GM18507 (cell line): ENCODE measurements at places on chromosomes 13 and 19.

DNA sequence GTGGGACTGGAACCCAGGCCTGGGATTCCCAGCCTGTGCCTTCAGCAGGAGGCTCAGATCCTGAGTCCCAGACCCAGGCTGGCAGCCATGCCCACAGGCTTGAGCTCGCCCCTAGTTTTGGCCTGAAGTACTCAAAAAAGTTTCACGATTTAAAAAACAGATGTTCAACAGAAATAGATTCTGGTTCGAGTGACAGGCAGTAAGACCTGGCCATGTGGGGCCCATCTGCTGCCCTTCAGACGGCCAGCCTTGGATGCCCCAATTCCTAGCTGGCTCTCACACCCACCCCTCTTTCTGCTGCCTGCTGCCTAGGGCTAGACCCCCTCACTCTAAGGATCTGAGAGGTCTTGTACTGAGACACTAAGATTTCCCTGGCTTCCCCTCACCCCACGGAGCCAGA lies 2.8 kb upstream of the DMPK start:
- DNase-seq = no peak

- DNase-seq = no peak
Measured at GRCh38 chr19:3121396-3121795, 14.4 kb upstream of the GNA15 start.

- DNase-seq = no peak
Measured at GRCh38 chr19:9986787-9987281, 23.5 kb downstream of the COL5A3 start.

GRCh38 chr19:41868989-41869300 lies 8.1 kb upstream of the CD79A start:
- DNase-seq = no peak

GRCh38 chr19:10921910-10922637 lies 6.4 kb downstream of the YIPF2 start:
- no peak for DNase-seq

- no peak for DNase-seq
Measured at GRCh38 chr13:24650161-24650560, 30.0 kb upstream of the ATP12A start.

DNA sequence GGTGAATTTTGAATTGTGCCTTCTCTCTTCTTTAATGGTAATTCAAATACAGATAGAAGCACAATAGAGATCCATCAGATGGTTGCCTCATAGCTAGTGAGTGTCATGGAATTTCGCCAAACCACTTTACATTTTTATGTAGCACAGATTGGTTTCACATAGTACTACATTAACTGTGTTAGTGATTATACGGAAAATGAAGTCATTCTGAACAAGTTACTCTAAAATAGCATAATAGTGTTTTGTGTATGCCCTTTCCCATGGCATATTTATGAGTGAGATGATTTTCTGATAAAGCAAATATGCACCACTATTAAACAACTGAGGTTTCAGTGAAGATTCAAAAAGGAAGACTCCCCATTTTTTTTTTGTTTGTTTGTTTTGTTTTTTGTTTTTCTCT lies 1623.5 kb downstream of the PCDH9 start:
- DNase-seq = no peak

DNA sequence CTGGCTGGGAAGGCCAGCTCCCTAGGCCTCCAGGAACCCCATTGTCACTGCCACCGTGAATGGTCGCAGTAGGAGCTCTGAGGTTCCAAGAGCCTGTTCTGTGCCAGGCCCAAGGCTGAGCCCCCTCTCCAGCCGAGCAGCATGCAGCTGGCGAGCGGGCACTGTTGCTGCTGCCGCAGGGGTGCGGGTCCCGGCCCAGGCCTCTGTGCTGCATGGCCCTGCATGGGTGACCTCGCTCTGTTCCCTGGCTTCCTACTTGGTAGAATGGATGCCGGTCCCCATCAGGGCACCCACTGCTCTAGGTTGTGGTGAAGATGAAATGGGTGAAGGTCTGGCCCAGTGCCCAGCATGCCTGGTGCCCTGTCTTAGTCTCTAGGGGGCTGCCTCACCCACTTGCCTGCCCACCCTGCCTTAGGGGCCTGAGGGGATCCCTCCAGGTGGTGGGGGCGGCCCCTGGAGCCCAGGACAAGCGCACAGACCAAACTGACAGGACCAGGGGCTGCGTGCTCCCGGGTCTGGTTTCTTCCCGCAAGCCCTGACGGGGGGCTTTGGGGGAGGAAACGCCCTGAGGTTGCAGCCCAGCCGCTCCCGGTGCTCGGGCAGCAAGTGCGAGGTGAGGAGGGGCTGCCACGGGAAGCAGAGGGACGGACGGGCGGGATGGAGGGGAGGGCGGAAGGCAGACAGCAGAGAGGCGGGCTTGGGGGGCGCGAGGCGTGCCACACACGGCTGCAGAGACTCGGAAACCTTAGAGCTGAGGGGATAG lies 8.7 kb upstream of the UQCR11 start:
- no peak for DNase-seq

DNA sequence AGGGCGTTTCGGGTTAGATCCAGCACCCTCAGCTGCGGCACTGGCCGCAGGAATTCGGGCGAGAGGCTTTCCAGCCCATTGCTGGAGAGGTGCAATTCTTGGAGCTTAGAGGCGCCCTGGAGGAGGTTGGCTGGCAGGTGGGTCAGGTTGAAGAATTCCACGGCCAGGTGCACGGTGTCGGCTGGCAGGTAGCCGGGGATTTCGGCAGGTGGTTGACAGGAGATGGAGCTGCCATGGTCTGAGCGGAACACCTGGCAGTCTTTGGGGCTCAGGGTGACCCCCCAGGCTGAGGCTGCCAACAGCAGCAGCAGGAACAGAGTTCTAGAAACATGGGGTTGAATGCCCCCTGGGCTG lies 1.3 kb downstream of the LRG1 start:
- DNase-seq = no peak

GRCh38 chr13:24995225-24995804 lies 100.6 kb upstream of the PABPC3 start:
- no peak for DNase-seq

DNA sequence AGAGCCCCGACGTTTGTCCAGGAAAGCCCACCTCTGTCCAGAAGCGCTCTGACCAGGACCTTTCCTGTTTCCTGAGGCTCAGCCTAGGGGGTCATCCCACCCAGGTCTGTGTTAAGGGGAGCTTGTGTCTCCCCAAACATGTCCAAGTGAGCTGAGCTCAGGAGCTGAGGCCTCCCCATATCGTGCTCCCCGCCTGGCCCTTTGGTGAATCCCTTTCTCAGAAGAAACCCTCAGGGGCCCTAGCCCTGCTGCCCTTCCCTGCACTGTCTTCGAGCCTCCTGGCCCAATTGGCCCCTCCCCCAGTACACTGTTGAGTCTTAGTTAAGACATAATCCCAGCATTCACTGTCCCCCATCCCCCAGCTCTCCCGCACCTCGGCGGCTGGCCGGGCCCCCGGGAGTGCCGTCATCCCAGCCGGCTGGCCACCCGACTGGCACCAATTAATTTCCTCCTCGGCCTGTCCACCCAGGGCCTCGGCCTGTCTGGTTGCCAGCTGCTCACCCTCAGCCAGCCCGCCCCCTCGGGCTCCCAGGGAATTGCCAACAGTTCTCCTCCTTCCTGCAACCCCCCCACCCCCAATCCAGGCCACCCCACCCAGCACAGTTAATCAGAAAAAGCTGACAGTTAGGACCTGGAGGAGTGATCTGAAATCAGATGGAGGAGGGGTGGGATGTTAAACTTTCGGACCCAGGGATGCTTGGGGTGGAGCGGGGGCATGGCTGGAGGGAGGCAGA lies 13.6 kb downstream of the IER2 start:
- DNase-seq = no peak

DNA sequence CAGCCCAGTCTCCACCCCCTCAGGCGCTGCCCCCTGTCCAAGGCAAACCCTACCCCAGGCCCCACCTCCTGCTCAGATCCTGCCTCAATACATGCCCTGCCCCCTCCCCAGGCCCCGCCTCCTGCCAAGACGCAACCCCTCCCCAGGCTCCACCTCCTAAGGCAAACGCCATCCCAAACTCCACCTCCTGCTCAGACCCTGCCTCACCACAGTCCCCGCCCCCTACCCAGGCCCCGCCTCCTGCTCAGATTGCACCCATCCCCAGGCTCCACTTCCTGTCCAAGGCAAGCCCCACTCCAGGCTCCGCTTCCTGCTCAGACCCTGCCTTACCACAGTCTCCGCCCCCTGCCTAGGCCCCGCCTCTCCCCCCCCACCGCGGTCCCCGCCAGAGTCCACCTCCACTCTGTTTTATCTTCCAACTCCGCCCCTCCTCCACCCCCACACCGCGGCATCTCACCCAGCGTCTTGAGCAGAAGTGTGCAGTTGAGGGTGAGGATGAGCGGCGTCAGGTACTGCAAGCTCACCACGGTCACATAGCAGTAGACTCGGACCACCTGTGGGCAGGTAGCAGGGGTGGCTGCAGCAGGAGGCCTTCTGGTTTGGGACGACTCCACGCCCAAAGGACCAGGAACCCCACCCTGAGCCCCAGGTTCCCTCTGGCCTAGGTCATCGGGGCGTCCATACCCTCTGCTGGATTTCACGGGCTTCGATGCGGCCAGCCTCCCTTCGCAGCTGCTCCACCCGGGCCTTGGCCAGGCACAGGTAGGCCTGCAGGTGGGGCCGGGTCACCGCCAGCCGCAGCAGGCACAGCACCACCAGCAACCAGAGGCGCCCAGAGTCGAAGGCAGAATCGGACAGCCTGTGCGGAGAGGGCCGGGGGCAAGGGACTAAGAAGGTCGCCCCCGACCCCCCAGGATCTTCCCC lies 17.7 kb downstream of the TMEM161A start:
- no peak for DNase-seq

DNA sequence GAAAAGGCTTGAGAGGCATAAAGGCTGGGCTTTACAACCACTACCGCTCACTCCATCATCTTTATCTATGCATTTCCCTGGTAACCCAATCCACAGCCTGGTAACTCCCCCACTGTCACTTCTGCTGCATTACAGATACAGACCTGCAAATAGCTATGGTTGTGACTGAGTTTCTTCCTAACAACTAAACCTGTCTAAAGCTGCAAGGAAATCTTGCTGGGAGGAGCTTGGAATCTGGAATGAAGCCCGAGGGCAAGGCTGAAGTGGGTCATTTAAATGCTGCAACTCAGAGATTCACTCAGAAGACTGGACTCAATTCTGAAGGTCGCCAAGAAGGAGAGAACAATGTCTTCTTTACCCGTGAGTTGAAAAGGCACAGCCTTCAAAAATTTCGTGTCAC lies at the start of gene LGALS13:
Gene LGALS13 (plus strand): TSS at position 301 of the 400 bp plus-strand sequence. CDS start 45 bp downstream, at position 346.
- no peak for DNase-seq

- DNase-seq = no peak
Measured at GRCh38 chr13:41973247-41973741, 12.4 kb upstream of the VWA8 start.

- no peak for DNase-seq
Measured at GRCh38 chr19:16605553-16605994, 22.4 kb downstream of the MED26 start.

- peak; percentile 64 for DNase-seq
Measured at GRCh38 chr19:55460670-55461258, 678 bp downstream of the ISOC2 start.

DNA sequence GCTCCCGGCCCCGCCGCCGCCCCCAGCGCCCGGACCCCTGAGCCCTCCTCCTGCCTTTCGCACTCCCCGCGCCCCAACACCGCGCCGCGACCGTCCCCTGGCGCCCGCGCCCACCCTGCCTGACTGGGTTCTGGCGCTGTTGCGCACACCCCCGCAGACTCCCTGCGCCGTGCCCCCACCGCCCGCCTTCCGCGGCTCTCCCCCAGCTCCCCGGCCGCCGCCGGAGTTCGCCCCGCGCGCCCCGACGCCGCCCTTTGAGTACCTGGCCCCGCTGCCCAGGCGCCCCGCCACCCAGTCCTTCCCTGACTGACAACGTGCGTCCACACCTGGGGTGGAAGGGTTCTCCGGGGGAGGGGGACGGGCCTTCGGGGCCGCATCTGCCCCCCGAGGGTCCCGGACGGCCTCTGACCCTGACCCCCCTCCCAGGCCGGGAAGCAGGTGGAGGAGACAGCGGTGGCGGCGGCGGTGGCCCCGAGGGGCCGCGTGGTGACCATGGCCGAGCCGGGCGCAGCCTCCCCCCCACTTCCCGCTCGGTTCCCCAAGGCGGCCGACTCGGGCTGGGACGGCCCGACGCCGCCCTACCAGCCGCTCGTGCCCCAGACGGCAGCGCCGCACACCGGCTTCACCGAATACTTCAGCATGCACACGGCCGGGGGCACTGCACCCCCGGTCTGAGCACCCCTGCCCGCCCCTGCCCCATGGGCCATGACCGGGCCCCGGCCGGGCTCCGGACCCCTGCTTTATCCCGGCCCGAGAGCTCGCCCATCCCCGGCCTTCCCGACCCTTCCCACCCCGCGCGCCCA lies 1.4 kb upstream of the MEGF8 start:
- no peak for DNase-seq
